ENCODE measurements at places on chromosomes 6 and 20.
A peak's percentile ranks its signal among the peaks of the same experiment; 100 is the strongest.

DNA sequence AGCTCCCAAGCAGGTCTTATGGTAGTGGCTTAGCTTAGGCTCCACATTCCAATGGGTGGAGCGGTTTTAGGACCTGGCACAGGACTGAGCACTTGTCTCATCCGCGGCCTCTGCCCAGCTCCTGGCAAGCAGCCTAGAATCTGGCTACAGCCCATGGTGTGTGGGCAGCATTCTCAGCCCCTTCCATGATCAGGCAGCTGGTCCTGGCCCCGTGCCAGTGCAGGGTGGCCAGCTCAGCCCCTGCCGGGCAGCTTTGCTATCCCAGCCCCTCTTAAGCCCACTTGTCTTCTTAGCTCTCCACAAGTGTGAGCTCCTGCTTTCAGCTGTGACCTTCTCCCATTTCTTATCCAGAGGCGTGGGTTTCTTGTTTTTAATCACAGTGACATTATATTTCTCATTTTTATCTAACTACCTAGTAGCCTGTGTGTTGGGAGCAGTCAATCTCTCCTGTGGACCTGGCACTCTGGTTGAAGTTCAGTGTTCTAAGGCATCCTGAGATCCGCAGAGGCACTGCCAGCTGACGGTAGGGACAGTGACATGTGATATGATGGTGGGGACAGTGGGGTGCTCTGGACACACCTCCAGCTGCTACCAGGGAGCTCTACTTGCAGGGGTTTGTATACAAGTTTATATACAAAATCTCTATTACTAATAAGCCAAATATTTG, 119.9 kb upstream of the PRND start:
- DNase-seq = no peak

DNA sequence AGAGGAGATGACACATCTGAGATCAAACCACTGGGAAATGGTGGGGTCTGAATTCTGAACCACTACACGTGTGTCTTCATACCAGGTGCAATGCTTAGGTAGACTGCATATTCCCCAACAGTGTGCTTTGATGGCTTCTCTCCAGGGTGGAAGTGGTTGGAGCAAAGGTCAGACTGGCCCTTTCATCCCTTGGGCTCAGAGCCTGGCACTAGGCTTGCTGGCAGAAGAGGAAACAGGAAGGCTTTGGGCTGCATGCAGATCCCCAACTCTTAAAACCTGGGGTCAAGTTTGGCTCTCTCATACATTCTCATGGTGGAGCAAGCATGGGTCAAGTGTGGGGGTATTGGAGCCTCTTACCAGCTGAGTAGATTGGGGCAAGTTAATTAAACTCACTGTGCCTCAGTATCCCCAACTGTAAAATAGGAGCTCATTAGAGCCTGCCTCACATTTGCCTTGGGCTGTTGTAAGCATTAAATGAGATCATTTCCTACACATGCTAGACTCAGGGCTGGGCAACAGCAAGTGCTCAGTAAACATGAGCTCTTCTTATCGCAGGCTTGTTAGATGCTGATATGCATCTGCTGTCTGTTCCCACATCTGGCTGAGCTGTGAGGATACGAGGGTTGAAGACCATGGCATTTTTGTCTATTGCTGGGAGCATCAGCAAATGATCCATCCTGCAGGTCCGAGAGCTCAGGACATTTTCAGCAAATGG, 51.6 kb upstream of the FAM83D start:
- no peak for DNase-seq

- DNase-seq = peak; percentile 64
Observed at GRCh38 chr6:48426636-48427035, 315.6 kb upstream of the PTCHD4 start.

DNA sequence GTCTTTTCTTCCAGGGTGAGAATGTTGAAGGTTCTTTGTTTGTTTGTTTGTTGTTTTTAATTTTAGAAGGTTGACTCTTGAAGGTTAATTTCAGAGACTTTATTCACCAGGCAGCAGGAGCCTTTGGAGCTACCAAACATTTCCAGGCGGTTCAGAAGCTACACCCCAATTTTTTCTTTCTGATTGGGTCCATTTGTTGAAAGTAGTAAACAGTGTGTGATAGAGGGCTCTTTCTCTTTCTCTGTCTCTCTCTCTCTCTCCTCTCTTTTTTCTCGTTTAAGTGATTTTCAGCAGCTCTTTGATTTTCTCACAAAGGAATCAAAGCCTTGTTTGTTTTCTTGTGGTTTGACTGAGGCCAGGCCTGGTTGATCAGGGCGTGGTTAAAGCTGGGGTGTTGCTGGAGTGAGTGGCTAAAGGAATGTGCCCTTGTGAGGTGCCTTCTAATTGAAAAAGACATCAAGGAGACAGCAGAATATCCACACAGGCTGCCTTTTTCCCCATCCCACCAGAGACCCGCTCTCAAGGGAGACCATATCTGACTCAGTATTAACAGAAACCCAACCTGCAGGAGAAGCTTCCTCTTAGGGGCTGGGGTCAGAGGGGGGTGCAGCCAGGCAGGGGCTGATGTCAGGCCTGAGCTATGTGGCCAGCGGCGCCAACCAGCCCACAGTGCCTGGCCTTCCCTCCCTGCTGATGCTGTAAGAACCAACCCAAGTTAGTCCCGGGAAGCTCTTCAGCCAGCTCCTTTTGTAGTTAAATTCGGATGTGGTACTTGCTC, 40.4 kb upstream of the NAA20 start:
- DNase-seq = peak; percentile 51

DNA sequence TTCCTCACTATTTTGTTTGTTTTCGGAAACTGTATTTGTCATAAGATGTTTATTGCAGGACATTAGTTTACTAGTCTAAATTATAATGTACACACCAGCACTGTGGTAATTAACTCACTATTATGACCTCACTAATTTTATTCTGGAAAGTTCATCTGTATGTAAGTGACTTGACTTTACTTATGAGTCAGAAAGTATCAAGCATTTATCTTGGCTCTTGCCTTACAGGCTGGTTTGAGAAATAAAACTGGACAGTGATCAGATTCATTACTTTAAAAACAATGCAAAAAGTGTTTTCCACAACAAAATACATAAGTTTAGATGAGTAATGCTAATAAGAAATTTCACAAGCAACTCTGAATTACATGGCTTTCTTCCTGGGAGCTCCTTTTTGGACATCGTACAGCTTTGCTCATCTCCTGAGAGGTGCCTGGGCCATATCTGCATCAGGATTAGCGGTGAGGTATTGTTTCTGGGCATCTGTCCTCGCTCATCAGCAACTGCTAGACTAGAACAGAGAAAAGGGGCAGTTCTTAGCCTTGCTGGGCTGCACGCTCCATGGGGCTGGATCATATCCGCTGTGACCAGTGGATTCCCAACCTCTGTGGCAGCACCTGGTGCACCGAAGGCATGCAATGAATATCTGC, 179.8 kb downstream of the SOD2 start:
- no peak for DNase-seq

DNA sequence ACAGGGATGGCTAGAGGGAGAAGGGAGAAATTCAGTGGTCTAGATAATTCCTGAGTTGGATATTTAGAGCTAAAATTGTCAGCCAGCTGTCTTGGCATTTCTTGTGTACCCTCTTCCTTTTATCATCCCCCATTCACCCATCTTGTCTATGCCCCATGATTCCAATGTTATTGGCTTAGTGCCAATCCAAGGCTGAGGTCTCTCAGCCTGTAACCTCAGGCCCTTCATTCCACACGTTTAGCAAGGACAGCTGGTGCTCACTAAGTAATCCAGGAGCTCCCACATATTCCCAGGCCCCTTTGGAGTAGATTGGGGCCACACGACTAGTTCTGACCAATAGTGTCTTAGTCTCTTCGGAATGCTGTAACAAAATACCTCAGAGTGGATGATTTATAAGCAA, 112.4 kb upstream of the ATXN1 start:
- DNase-seq = no peak

DNA sequence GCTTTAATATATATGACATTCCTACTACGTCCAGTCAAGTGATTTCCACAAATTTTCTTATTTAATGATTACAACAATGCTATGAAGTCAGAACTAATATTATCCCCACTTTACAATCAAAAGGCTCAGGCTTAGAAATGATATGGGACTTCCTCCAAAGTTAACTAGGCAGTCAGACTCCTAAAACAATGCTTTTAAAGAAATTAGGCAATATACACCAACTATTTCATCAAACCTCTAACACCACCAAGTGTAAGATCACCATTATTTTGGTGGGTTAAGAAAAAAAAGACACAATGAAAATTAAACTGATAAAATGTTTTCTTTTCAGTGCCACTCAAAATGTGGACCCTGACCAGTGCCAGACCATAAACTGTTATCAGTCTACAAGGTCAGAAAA, 256.1 kb upstream of the RUNX2 start:
- DNase-seq = no peak

DNA sequence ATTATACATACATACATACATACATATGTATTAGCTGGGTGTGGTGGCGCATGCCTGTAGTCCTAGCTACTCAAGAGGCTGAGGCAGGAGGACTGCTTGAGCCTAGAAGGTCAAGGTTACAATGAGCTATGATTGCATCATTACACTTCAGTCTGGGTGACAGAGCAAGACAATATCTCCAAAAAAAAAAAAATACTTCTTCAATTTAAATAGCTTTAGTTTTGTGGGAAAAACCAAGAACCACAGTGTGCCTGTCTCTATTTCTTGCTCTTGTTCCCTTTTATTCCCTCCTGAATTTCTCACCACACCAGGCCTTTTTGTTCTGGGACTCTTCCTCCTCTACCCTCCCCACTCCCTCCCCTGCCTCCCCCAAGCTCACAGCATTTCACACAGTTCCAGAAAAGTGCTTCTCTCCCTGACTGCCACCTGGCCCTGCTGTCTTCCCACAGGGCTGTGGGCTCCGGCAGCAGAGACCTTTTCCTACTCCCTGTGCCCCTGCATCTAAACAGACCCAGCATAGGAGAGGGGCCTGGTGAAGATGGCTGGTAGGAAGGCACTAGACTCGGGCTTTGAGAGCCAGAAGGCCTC, 1.3 kb downstream of the C20orf203 start:
- DNase-seq = no peak

DNA sequence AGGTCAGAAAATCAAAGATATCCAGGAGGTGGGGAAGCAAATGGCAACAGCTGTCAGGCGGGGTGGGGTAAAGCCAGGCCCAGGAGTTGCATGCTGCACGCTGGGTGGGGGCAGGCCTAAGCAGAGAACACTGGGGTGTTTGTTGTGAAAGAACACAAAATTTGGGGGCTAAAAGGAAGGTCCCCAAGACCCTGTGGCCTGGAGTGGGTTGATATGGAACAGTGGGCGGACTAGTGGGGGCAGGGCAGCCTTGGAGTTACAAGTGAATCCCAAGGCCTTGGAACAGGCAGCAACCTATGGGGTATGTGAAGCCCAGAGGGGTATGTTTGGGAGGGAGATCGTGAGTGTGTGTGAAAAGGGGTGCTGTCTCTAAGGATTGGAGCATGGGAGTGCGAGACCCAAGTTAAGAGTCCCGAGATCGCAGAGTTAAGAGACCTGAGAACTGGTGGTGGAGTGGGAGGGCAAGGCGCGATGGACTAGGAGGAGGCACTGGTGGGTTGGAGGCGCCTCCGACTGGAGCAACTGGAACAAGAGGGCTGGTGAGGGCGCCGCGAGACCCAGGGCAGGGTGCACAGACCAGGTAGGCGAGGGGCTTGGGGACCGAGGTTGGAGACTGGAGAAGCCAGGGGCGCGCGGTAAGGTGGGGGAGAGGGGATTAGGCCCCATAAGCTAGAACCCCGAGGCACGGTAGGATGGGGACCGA, 658 bp downstream of the CUL7 start:
- DNase-seq = no peak

DNA sequence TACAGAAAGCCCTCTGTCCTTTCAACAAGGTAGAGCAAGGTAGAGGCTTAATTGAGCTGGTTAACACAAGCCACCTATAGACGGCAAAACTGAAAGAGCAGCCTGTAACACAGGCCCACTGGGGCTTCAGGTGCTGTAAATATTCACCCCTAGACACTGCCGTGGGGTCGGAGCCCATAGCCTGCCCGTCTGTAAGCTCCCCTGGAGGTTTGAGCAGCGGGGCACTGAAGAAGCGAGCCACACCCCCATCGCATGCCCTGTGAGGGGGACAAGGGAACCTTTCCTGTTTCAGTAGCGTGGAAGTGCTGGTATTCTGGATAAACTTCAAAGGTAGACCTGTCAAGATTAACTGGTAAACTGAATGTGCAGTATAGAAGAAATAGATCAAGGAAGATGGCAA, 160.4 kb downstream of the TPBG start:
- DNase-seq = no peak

DNA sequence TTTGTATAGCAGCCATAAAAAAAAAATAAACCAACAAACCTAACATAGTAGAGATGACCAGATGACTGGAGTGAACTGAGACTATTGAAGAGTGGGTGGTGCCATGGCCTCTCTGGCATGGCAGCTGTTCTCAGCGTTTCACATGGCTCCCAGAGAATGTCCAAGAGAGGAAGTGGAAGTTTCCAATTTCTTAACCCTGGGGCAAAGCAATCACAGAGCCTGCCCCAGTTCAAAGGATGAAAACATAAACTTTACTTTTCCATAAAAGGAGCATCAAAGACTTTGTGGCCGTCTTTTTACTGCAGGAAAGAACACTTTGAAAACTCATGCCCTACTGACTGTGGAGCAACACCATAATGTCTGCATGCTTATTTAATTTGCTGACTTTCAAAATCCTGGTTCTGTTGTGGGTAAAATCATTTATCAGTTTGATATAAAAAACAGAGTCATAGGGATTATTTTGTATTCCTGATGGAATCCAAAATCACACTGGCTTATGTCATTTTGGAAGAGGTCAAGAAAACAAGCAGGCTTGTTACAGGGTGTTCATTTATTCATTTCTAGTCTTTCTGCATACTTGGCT, 165.4 kb downstream of the SLC35B3 start:
- DNase-seq = no peak

- no peak for DNase-seq
Observed at GRCh38 chr6:145036236-145036635, 699.1 kb downstream of the EPM2A start.

- DNase-seq = no peak
Observed at GRCh38 chr6:85458184-85458583, 8.3 kb downstream of the NT5E start.

DNA sequence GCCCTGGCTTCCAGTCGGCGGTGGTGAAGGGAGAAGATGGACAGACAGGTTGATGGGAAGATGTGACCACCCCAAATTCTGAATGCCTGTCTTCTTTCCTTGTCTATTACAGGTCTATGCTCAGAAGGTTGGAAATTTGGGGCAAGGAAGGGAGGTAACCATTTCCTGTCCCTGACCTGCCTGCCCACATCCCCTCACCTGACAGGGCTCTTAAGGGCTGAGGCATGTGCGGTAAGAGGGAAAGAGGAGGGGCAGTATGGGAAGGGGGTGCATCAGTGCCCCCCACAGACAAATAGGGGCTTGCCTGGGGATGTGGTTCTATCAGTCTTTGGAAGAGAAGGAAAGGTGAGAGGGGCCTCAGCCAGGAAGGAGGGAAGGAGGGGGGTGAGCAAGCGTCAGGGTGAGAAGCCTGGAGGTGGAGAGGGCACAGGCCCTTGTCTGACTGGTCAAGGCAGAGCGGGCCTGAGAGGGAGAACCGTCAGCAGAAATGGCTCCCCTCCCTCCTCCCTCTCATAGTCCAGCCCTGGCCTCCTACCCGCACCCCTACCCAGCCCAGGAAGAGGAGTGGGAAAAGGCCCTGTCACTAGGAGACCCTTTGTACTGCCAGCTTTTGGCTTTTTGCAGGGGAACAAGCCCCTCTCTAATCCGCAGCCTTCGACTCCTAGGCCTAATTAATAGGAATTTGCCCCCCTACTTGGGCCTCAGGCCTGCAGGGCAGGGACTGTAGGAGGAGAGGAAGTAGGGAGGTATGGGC, 104.4 kb upstream of the FOXP4 start:
- DNase-seq = no peak

Data from BJ (cell line).